ENCODE measurements at places on chromosomes 13 and 19.

DNA sequence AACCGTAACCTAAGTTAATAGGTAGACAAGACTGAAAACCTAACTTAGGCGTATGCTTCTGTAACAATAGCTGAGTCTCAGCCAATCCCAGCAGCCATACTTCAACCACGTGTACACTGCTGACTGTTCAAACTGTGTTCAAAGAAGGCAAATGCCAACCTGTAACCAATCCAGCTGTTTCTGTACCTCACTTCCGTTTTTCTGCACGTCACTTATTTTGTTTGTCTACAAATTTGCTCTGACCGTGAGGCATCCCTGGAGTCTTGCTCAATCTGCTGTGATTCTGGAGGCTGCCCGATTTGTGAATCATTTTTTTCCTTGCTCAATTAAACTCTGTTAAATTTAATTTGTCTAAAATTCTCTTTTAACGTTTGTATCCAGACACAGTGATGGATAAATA is 59.2 kb downstream of the EDNRB start:
- no peak for DNase-seq

DNA sequence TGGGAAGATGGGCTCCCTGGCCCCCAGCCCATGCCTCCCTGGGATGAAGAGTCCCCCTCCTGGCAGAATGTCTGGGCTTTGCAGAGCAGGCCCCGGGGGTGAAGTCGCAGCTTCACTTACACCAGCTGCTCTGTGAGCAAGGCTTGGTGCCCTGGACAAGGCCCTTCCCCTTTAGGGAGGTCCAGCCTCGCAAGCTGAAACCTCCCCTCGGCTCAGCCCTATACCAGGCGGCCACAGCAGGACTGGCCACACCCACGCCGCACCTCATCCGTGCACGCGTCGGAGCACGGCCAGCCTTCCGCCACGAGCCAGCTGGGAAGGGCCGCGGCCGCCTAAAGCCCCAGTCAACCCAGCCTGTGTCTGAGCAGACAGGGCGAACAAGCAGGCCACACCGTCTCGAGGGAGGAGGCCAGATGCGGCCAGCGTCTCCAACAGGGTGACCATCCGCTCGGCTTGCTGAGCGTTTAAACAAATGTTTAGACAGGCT is 83.2 kb upstream of the MCF2L start:
- DNase-seq, result no peak

DNA sequence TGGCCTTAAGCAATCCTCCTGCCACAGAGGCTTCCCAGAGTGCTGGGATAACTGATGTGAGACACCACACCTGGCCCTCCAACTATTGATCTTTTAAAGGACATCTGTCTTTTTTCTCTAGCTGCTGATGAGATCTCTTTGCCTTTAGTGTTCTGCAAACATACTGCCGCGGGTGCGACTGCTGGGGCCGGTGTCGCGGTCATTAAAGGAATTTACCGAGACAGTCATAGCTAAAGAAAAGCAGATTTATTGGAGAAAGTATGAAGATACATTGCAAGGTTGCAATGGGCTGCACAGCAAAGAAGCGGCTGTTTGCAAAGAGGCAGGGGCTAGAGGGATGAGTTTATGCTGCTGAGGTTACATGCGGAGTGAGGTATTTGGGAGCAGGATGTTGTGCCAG is 31.2 kb upstream of the LRRC4B start:
- no peak for DNase-seq

DNA sequence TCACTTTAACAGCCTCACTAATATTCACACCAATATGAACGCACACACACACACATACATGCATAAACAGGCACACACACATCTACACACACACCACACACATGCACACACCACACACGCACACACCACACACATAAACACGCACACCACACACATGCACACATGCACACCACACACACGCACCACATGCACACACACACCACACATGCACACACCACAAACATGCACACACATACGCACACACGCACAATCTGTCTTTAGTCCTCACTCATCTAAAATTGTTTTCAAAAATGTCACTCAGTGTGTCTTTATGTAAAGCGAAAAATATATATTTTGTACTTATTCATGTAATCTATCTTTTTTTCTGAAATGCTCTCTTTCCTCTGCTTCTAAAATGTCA is 158.1 kb upstream of the SGCG start:
- no peak for DNase-seq

DNA sequence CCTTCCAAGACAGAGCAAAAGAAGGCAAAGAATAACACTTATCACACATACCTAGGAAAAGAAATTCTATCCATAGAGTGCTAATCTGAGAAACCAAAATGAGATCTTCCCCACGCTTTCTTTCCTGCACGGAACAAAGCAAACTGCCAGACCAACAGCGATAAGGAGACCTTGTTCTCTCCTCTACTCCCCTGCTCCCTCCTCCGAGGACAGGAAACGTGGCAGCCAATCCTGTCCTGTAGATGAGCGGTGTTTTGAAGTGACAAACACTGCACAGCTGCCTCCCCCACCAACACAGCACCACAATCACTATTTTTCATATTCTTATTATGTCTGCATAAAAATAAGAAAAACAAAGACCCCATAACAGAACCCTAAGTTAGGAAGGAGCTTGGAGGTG is 113.9 kb upstream of the IRS2 start:
- no peak for DNase-seq

DNA sequence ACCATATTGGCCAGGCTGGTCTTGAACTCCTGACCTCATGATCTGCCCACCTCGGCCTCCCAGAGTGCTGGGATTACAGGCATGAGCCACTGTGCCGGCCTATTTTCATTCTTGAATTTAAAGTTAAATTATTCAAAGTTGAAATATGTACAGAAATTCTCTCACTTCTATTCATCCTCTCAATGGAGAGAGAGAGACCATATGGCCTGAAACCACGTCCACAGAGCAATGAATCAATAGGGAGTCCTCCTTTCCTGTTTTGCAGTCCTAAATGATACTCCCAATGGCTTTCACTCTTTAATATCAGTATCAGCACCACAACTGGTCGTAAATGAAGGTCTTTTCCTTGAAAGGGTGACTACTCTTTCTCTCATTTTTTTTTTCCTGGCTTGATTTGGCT is 30.5 kb upstream of the KCTD4 start:
- no peak for DNase-seq

GRCh38 chr13:48709213-48709612 is 55.5 kb downstream of the CYSLTR2 start:
- no peak for DNase-seq

DNA sequence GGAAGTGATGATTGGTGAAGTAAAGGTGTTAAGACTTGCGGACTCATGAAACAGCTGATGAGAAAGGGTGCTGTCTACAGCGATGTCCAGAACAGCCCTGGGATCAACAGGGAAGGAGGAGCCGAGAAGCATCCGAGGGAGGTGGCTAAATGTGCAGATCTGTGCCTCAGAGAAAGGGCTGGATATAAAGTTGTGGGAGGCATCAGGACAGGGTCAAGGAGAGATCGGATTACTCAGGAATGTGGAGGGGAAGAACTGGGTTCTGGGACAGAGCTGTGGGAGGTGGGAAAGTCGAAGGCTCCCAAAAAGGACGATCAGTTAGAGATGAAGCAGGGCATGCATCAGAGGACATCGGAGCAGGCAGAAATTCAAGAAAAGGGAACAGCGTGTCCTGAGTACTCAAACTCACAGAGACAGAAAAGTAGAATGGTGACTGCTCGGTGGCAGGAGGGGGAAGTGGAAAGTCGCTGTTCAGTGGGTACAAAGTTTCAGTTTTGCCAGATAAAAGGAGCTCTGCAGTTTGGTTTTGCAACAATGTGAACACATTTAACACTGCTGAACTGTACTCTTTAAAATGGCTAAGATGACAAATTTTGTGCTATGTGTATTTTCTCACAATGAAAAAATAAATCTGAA is 1.9 kb downstream of the SIGLEC14 start:
- no peak for DNase-seq

DNA sequence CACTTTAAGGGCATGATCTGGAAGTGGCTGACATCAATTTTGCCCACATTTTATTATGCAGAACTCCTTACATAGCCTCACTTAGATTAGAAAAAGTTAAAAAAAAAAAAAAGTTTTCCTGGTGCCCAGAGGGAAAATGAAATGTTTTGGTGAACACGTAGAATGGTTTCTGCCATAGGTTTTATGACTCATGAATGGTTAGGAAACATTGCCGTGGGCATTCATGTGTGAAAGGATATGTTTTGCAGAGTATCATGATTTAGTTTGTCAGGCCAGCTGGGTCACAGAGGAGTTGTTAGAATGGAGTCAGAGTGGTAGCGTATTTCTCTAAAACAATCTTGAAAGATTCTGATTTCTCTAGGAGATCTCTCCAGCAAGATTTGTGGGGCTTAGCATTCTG is 133.8 kb downstream of the MRPL57 start:
- DNase-seq, result no peak

DNA sequence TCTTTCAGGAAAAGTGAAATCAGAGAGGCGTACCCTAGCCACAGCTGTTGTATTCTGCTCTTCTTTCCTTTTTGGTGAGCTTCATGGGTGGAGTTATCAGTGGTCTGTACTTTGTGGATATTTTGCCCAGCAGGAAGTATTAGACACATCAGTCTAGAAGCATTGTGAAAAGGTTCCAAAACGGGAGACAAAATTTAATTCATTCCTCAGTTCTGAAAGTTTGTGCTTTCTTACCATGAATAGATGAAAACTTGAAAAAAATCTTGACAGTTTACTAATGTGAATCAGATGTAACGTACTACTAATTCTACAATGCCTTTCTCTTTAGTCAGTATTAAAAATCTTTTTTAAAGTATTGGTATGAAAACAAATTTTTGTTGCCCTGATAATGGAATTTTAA is 116.8 kb downstream of the DNAJC3 start:
- no peak for DNase-seq

GRCh38 chr13:24632382-24633121 is 47.7 kb upstream of the ATP12A start:
- no peak for DNase-seq

GRCh38 chr19:52734331-52734892 is 432 bp downstream of the ZNF611 start:
- DNase-seq, result no peak

DNA sequence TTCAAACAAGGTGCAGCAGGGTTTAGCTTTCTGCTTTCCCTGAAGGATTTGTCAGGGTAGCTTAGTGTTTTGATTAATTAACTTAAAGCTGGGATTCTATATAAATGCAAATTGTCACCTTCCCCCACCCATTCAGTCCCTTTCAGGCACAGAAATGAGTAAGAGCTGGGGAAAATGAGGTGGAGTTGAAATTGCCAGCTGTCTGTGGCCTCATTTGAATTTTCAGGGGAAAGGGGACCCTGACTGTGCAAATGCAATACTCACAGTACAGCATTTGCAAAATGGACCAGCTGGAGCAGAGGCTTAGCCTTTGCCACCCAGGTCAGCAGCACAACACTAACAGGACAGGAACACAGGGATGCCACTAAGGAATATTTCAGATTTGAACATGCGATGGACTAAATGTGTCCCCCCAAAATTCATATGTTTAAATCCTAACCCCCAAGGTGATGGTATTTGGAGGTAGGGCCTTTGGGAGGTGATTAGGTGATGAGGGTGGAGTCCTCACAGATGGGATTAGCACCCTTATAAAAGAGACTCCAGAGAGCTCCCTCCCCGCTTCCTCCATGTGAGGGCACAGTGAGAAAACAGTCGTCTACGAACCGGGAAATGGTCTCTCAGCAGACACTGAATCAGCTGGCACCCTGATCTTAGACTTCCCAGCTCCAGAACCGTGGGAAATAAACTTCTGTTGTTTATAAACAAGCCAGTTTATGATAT is 59.5 kb upstream of the CYSLTR2 start:
- no peak for DNase-seq

- DNase-seq, result peak; percentile 67
Measured at GRCh38 chr13:113816946-113817859, 46.7 kb downstream of the GAS6 start.

DNA sequence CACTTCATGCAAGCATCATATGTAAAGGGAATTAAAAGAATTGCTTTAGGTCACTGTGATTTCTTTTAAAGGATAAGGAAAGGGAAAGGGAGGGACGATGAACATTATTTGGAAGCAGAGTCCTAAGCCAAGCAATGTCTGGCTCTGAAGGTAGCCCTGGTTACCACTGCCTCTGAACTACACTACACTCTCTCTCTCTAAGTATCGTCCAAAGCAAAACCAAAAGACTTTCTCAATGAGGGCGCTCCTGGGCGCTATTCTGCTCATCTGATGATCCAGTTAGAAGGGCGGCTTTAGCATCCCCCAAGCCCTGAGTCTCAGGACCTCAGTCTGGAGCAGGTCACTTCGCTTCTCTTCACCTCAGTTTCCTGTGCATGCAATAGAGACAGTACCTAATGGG is 26.2 kb downstream of the FOXO1 start:
- DNase-seq, result no peak

DNA sequence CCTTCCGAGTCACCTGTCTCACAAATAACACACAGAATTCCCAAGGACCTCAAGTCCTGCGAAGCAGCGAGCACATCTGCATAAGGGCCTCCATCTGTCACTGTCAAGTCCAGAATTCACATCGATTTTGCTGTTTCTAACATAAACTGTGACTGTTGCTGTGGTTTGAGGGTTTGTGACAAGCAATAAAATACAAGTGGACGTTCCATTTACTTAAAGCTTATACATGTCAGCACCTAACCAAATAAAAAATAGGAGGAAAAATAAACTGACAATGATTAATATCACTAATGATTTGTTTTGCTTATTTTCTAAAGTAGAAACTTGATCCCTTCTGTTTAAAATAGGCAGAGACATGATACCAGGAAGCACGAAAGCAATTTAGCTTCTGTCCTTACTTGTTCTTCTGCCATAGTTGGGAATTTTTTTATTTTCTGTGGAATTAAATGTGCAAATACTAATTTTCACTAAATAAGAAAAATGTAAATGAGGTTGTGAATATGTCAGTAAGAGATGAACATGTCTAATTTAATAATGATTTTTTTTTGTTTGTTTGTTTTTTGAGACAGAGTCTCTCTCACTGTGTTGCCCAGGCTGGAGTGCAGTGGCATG is 279.1 kb downstream of the FGF9 start:
- no peak for DNase-seq

- DNase-seq, result no peak
Measured at GRCh38 chr13:106573868-106574267, 5.9 kb upstream of the ARGLU1 start.

DNA sequence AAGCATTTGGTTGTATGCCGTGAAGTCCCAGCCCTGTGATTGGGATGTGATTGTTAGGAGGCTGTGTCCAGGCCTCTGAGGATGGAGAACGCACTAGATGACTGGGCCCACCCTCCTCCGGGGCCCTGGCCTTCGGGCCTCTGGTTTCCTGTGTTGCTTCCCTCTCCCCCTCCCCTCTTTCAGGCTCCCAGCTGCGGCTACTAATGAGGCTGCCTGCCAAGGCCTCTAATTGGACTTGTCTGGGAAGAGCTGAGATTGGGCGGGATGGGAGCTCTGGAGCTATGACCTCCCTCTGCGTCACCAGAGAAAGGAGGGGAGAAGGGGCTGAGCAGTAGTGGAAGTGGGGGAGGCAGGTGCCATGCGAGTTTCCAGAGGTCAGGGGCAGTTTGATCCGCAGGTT is 9.9 kb downstream of the PTH2 start:
- no peak for DNase-seq

- no peak for DNase-seq
Measured at GRCh38 chr19:18196511-18196845, 3.5 kb downstream of the MPV17L2 start.

Measured in stimulated activated CD8-positive, alpha-beta memory T cell treated with anti-CD3 and anti-CD28 coated beads, Interleukin-15, amount 100 ng/mL, for 4 hours (primary cell).